ENCODE measurements at places on chromosomes 5 and 9. TPM values are rescaled to one million over a fixed set of nuclear protein-coding genes. Genes with fewer than 3 reads are reported as not detected.
A peak's percentile ranks its signal among the peaks of the same experiment; 100 is the strongest.

- no peak for DNase-seq
Measured at GRCh38 chr5:34930870-34931269, 1.5 kb downstream of the DNAJC21 start.

The WNK2 gene
- not detected for polyA plus RNA-seq

GRCh38 chr9:76901801-76902200 is 4.1 kb downstream of the PRUNE2 start:
- DNase-seq, result no peak

- DNase-seq, result no peak
Measured at GRCh38 chr5:56693220-56693579, 122.1 kb upstream of the MAP3K1 start.

DNA sequence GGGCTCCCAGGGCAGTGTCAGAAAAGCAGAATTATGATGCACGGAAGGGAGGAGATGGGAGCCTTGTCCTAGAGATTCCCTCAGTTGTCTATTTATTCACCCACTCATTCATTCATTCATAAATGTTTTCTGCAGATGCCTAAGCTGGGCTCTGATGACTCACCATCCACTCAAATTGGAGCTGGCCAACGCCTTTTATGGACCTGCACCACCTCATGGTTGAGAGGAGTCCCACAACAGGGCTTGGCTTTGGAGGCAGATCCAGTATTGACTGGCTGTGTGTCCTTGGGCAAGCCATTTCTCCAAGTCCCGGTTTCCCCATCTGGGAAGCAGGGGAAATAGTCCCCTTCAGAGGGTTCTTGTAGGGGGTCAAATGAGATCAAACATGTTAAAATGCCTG is 227.8 kb downstream of the MELK start:
- DNase-seq, result no peak

- DNase-seq, result peak; percentile 26
Measured at GRCh38 chr5:119269061-119269944, 86.5 kb upstream of the TNFAIP8 start.

The TRIM7 gene
- polyA plus RNA-seq, result 10.3 TPM

Measured in CD14-positive monocyte (primary cell).